ENCODE measurements at places on chromosomes 1 and 21. TPM values are rescaled to one million over a fixed set of nuclear protein-coding genes. Genes with fewer than 3 reads are reported as not detected.

- H3K4me1 ChIP-seq: peaks cover 63% of the 10 kb centered on the region
- H3K36me3 ChIP-seq: peaks cover 32% of the 10 kb centered on the region
- H3K27ac ChIP-seq: no peak overlapping the region
- no peak overlapping the region for H3K4me3 ChIP-seq
Measured at GRCh38 chr21:34086887-34087306, 13.5 kb downstream of the MRPS6 start.

- no peaks in the 10 kb centered on the region for H3K27me3 ChIP-seq
- peak; percentile 68 for DNase-seq
- peak overlapping the region; percentile 98 for H3K27ac ChIP-seq
- peaks cover 20% of the 10 kb centered on the region for H3K36me3 ChIP-seq
Measured at GRCh38 chr1:145927916-145928643, 796 bp upstream of the RBM8A start.

- H3K36me3 ChIP-seq: no peaks in the 10 kb centered on the region
- no peaks in the 10 kb centered on the region for H3K4me1 ChIP-seq
- no peak for DNase-seq
- H3K27ac ChIP-seq: no peak overlapping the region
- no peak overlapping the region for H3K4me3 ChIP-seq
- no peaks in the 10 kb centered on the region for H3K27me3 ChIP-seq
Measured at GRCh38 chr1:71166178-71167173, 85.6 kb upstream of the ZRANB2 start.

Gene CFHR1
- total RNA-seq: not detected

Gene ITPKB
- 79.0 TPM for total RNA-seq

GRCh38 chr1:63368131-63368530, 704 bp downstream of the ALG6 start:
- peak; percentile 67 for DNase-seq
- peak overlapping the region; percentile 40 for H3K27ac ChIP-seq
- no peaks in the 10 kb centered on the region for H3K27me3 ChIP-seq
- H3K36me3 ChIP-seq: peaks cover 24% of the 10 kb centered on the region
- peak overlapping the region; percentile 99 for H3K4me3 ChIP-seq

Gene CD247
- 41.3 TPM for total RNA-seq

Gene TIE1
- total RNA-seq: not detected

DNA sequence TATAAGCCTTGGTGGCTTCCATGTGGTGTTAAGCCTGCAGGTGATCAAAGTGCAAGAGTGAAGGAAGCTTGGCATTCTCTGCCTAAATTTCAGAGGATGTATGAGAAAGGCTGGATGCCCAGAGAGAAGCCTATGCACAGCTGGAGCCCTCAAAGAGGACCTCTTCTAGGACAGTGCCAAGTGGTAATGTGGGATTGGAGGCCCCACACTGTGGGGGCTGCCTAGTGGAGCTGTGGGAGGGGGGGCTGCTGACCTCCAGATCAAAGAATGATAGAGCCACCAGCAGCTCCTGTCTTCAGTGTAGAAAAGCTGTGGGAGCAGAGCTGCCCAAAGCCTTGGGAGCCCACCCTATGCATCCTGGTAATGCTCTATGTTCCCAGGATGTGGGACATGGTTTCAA, 1512.7 kb upstream of the TPTE start:
- H3K36me3 ChIP-seq: no peaks in the 10 kb centered on the region
- no peak overlapping the region for H3K27ac ChIP-seq
- DNase-seq: peak; percentile 38
- H3K4me3 ChIP-seq: no peak overlapping the region
- H3K4me1 ChIP-seq: no peaks in the 10 kb centered on the region

DNA sequence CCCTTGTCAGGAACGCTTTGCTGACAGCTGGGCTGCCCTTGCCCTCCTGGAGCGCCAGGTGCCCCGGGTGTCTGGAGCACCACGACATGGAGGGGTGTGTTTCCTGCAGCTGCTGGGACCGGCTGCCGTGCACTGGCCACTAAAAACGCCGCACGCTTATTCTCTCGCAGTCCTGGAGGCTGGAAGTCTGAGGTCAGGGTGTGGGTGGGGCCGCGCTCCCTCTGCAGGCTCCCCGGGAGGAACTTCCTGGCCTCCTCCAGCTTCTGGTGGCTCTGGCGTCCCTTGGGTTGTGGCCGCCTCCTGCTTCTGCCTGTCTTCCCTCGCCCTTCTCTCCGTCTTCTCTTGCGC, 28.0 kb upstream of the PLCH2 start:
- H3K4me3 ChIP-seq: no peak overlapping the region
- no peak overlapping the region for H3K27ac ChIP-seq

Gene LIN28A
- total RNA-seq: not detected

Gene NPHS2
- total RNA-seq: not detected

GRCh38 chr1:223256034-223256433, 107.9 kb downstream of the SUSD4 start:
- H3K4me1 ChIP-seq: peaks cover 78% of the 10 kb centered on the region
- H3K27me3 ChIP-seq: no peaks in the 10 kb centered on the region
- no peak for DNase-seq
- H3K27ac ChIP-seq: no peak overlapping the region

DNA sequence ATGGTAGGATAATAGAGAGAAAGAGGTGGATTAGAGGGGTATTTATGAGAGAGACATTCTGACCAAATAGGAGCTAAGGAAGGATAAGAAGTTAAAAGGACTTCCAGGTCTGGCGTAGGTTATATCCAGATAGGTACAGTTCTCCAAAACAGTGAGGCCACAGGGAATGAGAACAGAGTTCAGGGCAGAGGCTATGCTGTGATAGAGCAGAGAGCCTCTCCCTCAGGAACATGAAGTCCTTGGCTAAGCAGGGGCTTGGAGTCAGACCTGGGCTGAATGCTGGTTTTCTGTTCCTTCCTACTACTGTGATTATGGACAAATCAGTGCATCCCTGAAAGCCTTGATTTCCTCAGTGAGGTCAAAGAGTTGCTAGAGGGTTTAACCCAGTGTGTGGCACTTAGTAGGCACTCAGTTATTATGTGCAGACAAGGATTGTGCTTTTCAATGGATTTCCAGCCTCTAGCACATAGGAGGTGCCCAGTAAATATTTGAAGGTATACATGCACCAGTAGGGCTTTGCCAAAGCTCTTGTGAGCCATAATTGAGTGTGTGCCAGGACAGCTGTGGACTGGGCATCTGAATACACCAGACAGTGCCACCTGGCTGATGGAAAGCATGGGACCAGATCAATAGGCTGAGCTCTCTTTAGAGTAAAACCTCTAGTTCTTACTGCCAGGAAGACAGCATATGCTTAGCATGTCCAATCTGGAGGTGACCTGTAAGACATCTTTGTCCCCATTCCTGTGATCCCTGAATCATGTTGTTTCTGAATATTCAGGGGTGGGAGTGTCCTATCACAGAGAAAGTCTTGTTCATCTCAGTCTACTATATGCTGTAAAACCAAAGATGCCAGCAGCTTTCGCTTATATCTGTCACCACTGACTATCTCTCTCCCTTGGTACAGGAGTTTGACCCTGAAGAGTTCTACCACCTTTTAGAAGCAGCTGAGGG, 111.1 kb downstream of the PIK3R3 start:
- no peak overlapping the region for H3K27ac ChIP-seq
- H3K4me1 ChIP-seq: no peaks in the 10 kb centered on the region

GRCh38 chr1:161740921-161741320, 8.7 kb upstream of the DUSP12 start:
- peak overlapping the region; percentile 1 for H3K4me3 ChIP-seq
- peaks cover 58% of the 10 kb centered on the region for H3K4me1 ChIP-seq
- no peak overlapping the region for H3K27ac ChIP-seq
- no peaks in the 10 kb centered on the region for H3K27me3 ChIP-seq
- DNase-seq: peak; percentile 69

Gene RIPK4
- total RNA-seq: not detected

GRCh38 chr1:165624441-165624840, 6.6 kb upstream of the MGST3 start:
- H3K27ac ChIP-seq: no peak overlapping the region
- H3K36me3 ChIP-seq: no peaks in the 10 kb centered on the region
- H3K4me3 ChIP-seq: no peak overlapping the region
- H3K4me1 ChIP-seq: no peaks in the 10 kb centered on the region
- no peaks in the 10 kb centered on the region for H3K27me3 ChIP-seq

- no peak overlapping the region for H3K27ac ChIP-seq
- H3K27me3 ChIP-seq: no peaks in the 10 kb centered on the region
- no peak overlapping the region for H3K4me3 ChIP-seq
Measured at GRCh38 chr1:33219886-33220661, 36.2 kb upstream of the ZNF362 start.

DNA sequence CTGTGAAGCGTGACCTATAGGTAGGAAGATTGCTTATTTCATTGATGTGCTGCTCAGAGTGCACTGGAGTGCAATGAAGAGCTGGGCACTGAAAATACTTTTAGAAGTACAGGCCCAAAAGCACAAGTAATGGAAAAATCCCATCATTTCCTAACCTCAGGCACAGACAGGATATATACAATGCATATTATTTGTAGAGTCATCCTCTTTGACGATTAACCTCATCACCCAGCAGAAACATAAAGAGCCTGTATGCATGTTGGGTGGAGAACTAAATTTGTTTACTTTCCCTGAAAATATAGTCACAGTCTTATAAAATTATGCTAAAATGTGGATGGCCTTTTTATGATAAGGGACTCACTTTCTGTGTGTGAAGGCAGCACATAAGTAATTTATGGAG, 98.1 kb downstream of the TNNI3K start:
- no peak overlapping the region for H3K27ac ChIP-seq
- no peak overlapping the region for H3K4me3 ChIP-seq
- H3K4me1 ChIP-seq: no peaks in the 10 kb centered on the region
- H3K36me3 ChIP-seq: no peaks in the 10 kb centered on the region
- no peak for DNase-seq

DNA sequence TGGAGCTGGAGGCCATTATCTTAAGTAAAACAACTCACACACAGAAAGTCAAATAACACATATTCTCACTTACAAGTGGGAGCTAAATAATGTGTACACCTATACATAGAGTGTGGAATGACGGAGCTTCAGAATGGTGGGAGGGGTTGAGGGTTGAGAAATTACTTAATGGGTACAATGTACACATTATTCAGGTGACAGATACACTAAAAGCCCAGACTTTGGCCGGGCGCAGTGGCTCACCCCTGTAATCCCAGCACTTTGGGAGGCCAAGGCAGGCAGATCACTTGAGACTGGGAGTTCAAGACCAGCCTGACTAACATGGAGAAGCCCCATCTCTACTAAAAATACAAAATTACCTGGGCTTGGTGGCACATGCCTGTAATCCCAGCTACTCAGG, 24.9 kb upstream of the LRIG2 start:
- DNase-seq: no peak
- H3K36me3 ChIP-seq: no peaks in the 10 kb centered on the region
- no peak overlapping the region for H3K27ac ChIP-seq
- H3K4me1 ChIP-seq: no peaks in the 10 kb centered on the region
- no peaks in the 10 kb centered on the region for H3K27me3 ChIP-seq
- H3K4me3 ChIP-seq: no peak overlapping the region

- no peaks in the 10 kb centered on the region for H3K27me3 ChIP-seq
- H3K4me1 ChIP-seq: no peaks in the 10 kb centered on the region
- H3K27ac ChIP-seq: no peak overlapping the region
- no peak for DNase-seq
Measured at GRCh38 chr1:183159960-183160359, 26.1 kb upstream of the LAMC2 start.

DNA sequence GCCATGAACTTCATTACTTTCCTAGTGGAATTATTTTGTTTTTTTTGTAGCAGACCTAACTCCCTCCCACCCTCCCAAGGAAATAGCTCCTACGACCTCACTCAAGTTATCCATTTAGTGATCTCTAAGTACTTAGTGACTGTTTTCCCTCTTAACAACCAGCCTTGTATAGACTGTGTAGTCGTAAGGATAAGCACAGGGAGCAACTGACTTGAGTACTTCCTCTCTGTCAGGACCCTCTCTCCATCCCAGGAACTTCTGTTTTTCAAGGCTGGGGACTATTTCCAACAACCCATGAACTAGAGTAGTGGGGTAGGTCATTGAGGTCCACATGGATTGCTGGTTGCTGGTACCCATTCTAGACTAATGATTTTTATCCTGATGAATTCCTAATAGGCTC, 1.9 kb downstream of the AGO1 start:
- DNase-seq: peak; percentile 40
- peaks cover 5% of the 10 kb centered on the region for H3K36me3 ChIP-seq
- peaks cover 44% of the 10 kb centered on the region for H3K4me1 ChIP-seq
- peak overlapping the region; percentile 30 for H3K27ac ChIP-seq
- H3K4me3 ChIP-seq: no peak overlapping the region

DNA sequence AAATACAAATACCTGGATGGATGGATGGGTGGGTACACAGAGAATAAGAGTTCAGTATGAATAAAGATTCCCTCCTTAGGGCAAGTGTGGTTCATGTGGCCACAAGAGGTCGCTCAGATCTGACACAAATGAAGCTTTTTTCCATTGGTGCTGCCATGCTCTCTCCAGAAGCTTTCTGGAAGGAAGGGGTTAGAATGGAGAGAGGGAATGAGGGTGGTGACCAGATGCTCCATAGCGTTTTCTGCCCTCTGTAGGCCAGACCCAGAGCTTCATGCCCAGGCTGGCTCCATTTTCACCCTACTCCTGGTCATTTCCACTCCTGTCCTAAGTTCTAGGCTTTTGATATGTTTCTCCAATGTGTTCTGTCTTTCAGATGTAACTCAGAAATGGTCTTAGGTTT, 3.3 kb upstream of the FCRL6 start:
- peak; percentile 80 for DNase-seq
- H3K4me3 ChIP-seq: no peak overlapping the region
- no peaks in the 10 kb centered on the region for H3K27me3 ChIP-seq
- H3K36me3 ChIP-seq: no peaks in the 10 kb centered on the region

DNA sequence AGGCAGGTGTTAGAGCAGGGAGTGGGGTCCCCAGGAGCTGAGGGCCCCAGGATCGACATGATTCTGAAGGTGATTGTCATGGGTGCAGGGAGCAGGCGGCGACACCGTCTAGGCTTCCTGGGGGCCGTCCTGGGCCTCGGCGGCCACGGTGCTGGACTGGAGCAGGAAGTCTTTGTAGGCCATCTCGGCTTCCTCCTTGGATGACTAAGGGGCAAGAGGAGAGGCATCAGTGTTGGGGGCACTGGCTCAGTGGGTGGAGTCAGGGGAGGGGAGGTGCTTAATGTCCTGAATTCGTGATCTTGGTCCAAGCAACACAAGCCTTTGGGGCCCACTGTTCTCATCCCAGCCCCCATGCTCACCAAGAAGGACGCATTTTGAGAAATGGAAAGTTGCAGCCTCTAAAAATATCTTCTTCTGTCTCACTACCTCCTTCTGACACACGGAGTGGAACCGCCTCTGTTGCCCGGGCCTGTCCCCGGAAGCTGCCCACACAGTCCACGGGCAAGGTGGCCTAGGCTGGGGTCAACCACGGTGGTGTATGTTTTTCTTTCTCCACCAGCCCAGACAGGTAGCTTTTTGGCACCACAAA, 8.6 kb upstream of the FCMR start:
- no peak overlapping the region for H3K4me3 ChIP-seq
- H3K27me3 ChIP-seq: no peaks in the 10 kb centered on the region
- DNase-seq: no peak
- H3K4me1 ChIP-seq: no peaks in the 10 kb centered on the region
- no peaks in the 10 kb centered on the region for H3K36me3 ChIP-seq
- H3K27ac ChIP-seq: no peak overlapping the region

Gene DNASE2B
- total RNA-seq: not detected

GRCh38 chr1:16677552-16678431, 11.0 kb upstream of the RNU1-3 start:
- DNase-seq: peak; percentile 52
- H3K27me3 ChIP-seq: no peaks in the 10 kb centered on the region
- H3K4me3 ChIP-seq: no peak overlapping the region

Data from Karpas-422 (cell line).